ENCODE measurements at places on chromosomes 13 and 19.

GRCh38 chr13:73808318-73808717, 325.9 kb downstream of the KLF12 start:
- no peak for DNase-seq

DNA sequence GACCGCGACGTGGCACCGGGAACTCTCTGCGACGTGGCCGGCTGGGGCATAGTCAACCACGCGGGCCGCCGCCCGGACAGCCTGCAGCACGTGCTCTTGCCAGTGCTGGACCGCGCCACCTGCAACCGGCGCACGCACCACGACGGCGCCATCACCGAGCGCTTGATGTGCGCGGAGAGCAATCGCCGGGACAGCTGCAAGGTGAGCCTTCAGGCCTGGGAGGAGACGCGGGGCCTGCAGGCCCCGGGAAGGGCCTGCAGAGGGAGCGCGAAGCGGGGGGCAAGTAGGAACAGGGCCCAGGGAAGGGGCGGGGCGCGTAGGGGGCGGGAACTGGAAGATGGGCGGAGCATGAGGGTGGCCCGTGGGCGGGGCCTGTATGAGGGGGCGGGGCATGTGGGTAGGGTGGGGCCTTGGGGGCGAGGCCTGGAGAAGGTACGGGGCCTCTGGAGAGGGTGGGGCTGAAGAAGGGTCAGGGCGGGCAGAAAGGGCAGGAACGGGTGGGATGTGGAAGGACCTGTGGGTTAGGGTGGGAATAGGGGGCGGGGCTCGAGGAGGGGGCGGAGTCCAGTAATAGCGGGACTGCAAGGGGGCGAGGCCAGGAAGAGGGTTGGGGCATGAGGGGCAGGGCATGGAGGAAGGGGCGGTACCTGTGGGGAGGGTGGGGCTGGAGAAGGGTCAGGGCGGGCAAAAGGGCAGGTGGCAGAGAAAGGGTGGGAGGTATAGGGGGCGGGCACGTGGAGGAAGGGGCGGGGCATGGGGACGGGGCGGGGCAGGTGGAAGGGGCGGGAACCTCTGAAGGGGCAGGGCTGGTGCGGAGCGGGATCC, 2.5 kb downstream of the CFD start:
- peak; percentile 84 for DNase-seq

DNA sequence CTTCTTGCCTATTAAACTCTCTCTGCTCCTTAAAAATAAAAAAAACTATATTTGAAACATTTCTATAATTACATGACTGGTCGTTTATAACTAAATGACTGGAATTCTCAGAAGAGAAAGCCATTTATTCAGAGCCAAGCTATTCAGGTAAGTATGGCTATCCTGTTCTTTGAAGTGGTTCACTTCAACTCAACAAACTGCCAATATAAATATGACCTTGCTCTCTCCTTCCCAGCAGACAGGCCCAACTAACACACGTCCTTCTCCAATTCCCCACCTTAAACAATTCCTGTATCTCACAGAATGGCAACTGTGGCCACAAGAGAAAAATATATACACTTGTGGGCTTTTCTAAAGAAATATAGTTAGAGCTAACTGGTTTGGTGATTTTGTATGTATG, 153.9 kb downstream of the MIPEP start:
- DNase-seq, result no peak

- DNase-seq, result no peak
Measured at GRCh38 chr13:48504606-48505005, 28.3 kb downstream of the RCBTB2 start.

DNA sequence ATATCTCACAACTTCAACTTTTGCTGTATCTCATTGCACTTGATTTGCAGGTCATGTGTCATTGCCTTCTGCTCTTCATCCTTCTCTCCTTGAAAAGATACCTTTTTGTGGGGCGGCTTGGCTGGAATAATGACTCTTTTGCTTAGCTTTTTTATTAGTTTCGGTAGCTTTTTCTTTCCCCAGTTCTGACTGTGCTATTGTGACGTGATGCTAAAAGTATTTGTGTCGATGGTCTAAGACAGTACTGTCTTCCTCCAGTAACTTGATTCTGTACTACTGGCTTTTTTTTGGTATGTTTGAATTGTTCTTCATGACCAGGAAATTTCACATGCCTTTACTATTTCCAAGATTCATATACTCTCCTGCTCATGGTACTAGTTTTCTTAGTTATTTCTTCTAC, 63.1 kb downstream of the SLITRK1 start:
- no peak for DNase-seq

- DNase-seq, result no peak
Measured at GRCh38 chr19:37738371-37738770, 18.8 kb upstream of the ZNF607 start.

GRCh38 chr13:20964904-20965303, 62.4 kb upstream of the XPO4 start:
- no peak for DNase-seq

- DNase-seq, result no peak
Measured at GRCh38 chr13:73844986-73845385, 289.2 kb downstream of the KLF12 start.

Measured in hematopoietic multipotent progenitor cell treated with erythropoietin and hydrocortisone succinate and interleukin-3 and kit ligand, for 8 days (in vitro differentiated cells).